ENCODE measurements at places on chromosomes 6 and 20.

GRCh38 chr6:143857651-143858050 is 6.6 kb upstream of the ZC2HC1B start:
- DNase-seq: no peak

DNA sequence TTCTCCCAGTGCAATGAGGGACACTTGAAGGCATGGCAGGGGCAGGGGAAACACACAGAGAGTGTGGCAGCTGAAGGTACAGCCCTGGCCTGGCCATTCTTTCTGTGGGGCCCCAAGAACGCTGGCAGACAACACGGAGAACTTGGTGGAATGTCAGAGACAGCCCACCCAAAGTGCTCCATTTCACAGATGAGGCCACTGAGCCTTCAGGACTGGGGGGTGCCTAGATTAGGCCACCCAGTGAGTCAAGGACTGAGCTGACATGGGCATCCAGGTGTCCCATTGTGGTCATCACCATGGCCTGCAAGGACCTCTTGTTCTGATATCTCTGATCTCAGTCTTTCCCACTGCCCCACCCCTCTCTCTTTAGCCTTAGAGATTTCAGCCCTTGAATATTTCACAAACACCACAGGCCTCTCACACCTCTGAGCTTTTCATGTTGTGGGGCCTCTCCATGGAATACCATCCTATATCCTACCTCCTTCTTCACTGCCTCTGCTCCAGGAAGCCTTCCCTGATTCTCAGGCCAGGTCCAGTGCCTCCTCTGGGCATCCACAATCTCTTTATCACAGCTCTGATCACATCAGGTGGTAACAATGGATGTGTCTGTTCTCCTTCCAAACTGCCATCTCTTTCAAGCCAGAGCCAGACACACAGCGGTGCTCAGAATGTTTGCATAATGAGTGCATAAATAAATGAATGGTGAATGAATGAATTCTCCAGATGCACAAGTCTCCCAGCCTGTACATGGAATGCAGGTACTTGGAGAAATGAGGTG is 2.0 kb upstream of the RSPO4 start:
- DNase-seq: no peak

GRCh38 chr6:108690326-108691049 is 129.8 kb downstream of the FOXO3 start:
- no peak for DNase-seq

GRCh38 chr6:38436726-38437465 is 202.8 kb downstream of the BTBD9 start:
- no peak for DNase-seq

DNA sequence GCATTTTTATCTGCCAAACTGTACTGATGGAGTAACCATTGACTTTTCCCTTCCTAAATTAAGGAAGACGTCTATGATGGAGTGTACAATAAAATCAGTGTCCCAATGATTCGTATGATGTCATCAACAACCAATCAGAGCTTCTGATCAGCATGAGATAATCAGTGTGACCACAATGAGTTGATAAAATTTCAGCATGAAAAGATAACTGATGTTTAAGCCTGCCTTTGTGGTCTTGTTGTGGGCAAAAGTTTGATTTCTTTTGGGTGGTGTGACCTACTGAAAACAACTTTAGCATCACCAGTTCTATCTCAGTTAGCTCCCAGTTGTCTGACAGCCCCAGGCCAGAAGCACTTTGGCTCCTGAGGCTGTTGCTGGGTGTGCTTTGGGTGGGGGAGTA is 3.3 kb downstream of the PCIF1 start:
- no peak for DNase-seq

DNA sequence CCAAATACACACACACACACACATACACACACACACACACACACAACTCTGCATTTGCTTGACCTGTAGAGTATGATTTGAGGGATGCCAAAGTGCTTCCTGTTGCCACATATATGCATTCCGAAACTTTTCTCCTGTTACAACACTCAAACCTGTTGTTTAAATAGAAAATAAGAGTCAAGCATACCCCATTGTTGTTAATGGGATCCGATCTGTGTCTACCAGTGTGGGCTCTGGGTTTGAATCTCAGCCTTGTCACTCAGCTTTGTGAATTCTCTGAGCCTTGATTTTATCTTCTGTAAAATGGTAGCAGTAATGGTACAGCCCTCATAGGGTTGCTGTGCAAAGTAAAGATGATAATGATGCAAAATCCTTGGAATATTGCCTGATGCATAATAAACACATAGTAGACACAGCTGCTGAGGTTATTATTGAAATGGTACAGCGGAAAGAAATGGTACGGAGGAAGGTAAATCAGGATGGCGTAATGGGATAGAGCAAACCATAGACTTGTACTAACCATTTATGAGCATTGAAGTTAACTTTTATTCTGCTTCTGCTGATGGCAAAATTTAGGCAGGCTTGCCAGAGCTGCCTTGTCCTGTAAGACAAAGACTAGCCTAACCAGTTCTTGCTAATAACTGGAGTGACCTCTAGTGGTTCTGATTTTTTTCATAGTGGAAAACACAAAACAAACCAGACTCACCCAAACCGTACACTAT is 113.5 kb upstream of the PHACTR1 start:
- no peak for DNase-seq

DNA sequence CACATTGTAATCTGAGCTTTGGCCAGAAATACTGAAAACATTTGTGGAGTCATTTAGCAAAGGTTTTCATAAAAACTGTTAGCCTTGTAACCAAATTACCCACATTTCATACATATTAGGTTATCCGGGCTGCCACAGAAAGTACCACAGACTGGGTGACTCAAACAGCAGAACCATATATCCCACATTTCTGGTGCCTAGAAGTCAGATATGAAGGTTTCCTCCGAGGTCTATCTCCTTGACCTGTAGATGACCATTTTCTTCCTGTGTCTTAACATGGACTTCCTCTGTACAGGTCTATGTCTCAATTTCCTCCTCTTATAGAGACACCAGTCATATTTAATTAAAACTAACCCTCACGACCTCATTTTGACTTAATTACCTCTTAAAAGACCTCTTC is 49.5 kb upstream of the SMIM28 start:
- DNase-seq: no peak

DNA sequence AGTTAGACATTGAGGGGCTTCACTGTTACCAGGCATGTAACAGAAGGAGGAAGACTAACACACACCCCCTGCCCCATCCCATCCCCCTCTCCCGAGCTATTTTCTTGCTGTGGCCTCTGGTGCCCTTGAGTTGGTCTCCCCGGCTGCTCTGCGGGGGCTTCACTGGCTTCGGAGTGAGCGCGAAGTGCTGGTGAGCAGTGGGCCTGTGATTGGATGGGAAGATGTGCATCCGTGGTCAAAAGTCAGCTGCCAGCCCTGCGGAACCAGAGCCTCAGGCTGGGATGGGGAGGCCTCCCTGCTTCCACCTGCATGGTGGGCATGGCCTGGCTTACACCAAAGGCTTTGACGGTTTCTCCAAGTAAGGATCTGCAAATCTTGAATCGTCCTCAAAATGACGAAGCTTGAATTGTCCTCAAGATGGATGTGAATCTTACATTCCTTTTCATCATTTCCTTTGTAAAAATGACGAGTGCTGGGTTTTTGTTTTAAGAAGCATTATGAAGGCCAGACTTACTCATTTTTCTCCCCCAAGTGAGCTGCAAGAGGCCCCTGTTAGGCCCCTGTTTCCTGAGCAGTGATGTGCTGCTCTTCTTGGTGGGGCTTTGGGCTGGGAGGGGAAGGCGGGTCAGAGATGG is 23.7 kb downstream of the SPATA2 start:
- no peak for DNase-seq

- DNase-seq: no peak
These were observed 15.6 kb downstream of the BCLAF1 start for GRCh38 chr6:136274062-136274461.

- no peak for DNase-seq
These were observed 96.2 kb upstream of the VGLL2 start for GRCh38 chr6:117169064-117169665.

DNA sequence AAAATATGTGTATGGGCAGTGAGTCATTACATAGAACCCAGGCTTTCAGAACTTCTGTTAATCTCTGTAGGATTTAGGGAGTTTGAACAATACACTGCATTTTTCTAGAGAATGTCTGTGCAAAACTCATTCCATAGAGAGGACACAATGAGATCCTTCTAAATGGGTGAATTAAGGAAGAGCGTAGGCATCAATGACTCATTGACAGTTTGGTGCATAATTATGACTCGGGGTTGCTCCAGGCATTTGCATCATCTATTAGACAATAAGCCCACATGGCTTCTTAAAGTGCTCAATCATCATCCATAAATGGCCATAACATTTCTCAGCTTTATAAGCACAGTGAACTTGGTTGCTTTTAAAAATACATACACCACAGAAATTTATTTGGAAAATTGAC is 625.5 kb downstream of the CDH26 start:
- DNase-seq: no peak

DNA sequence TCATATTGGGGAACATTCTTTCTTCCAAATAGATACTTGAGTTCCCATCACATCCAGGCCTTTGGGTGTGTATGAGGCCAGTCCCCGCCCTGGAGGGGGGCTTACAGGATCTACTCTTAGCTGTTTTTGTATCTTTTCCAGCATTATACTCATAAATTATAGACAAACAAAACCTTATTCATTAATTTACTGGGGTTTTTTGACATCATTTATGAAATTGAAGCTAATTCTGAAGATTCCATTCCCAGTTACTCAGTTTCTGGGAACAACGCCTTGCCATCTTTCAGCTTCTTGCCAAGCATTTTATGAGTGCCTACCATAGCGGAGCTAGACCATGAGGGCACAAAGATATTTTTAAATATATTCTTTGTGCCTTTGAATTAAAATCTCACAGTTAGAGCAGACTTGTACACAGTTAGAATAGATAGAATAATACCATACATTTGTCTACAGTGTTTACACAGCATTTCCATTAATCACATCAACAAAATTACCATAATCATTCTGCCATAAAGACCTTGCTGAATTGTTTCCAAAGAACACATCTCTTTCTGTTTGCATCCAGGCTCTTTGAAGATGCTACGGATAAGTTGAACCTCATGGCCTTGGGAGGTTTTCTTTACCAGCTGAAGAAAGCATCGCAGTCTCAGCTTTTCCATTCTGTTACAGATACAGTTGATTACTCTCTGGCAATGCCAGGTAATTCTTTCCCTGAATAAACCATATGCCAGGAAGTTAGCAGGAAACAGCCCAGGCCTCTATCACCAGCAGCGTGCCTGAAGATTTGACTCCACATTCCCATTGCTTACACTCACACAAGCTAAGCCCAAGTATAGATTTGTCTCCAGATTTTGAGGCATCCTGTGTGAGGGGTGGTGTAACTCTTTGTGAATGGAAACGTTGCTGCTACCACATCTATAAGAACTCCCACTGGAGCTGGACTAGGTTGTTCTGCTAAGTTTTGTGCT is 75.4 kb upstream of the PBOV1 start:
- DNase-seq: no peak

DNA sequence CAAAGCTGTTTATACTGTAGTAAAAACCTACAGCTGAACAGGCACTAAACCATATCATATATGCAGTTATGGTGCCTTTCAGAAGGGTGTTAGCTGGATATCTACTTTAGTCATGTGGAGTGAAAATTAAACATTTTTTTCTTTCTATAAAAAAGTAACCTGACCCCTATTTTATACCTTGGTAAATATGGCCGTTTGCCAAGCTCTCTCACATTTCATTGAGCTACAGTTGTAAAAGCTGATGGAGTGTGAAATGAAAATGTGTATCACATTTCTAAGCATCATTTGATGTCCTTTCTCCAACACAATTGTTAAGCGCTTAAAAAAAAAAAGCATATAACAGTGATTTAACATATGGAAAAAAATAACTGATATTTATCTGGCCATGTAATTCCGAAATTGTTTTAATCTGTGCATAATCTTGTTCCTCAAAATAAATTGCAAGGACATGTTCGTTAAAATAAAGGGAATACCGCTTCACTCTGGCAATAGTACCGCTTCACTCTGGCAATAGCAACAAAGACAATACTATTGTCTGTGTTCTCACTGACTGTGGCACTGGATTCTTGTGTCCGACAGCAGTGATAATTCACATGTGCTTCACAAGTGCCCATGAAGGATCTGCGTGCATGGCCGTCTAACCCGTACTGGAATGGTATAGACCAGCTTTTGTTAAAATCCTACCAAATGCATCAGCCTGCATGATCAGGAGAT is 391.8 kb upstream of the SOX4 start:
- DNase-seq: no peak

DNA sequence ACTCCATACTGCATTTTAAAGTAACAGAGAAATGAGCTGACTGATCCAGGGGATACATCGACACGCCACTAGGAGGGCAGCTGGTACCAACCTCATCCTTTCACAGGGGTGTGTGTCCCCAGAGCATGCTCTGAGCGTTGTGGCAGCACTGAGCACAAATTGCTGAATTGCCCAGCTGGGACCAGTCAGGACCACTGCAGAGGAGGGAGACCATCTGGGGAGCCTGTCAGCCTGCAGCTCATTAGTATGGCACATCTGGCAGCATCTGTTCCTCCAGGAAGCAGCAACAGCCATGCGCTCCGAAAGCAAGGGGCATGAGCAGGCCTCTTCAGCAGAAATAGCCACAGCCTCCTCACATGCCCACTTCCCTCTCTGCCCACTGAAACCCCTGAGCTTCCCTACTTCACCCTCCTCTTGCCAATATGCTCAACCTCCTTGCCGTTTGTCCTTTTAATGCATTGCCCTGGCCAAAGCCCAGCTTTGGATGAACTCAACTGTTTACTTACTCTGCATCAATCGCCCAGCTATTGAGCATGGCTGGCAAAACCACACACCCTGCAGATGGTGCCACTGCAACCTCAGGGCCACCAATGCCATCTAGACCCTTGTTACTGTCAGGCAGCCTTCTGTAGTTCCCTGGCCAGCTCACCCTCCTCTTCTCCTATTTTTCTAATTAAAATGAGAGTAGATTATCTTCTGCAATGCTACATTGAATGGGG is 77.6 kb upstream of the NEDD9 start:
- DNase-seq: no peak

- DNase-seq: no peak
These were observed 22.1 kb downstream of the DCBLD1 start for GRCh38 chr6:117504478-117505144.

DNA sequence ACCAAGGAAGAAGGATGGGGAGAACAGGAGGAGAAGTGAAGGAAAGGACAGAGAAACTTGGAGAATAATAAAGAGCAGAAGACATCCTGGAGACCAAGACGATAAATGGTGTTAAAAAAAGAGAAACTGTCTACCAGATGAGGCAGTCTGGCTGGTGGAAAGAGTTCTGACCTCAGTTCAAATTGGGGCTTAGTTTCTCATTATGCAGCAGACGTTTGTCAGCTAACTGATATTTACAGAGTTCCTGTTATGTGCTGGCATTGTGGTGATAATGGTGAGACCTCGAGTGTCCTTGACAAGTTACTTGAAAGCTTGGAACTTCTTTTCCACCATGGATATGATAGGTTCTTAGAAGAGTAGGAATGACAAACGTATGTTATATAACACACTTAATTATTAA is 142.7 kb downstream of the LRRC1 start:
- DNase-seq: no peak

GRCh38 chr6:112015725-112016124 is 38.2 kb upstream of the CCN6 start:
- no peak for DNase-seq

DNA sequence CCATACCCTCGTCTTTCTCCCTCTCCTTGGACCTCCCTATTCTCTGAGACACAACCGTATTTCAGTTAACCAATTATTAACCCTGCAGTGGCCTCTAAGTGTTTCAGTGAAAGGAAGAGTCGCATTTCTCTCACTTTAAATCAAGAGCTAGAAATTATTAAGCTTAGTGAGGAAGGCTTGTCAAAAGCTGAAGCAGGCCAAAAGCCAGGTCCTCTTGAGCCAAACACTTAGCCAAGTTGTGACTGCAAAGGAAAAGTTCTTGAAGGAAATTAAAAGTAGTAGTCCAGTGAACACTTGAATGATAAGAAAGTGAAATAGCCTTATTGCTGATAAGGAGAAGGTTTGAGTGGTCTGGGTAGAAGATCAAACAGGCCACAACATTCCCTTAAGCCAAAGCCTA is 58.3 kb downstream of the SNX9 start:
- DNase-seq: no peak
